D721Med (cell line): ENCODE measurements at places on chromosomes 4 and X.
A peak's percentile ranks its signal among the peaks of the same experiment; 100 is the strongest.

DNA sequence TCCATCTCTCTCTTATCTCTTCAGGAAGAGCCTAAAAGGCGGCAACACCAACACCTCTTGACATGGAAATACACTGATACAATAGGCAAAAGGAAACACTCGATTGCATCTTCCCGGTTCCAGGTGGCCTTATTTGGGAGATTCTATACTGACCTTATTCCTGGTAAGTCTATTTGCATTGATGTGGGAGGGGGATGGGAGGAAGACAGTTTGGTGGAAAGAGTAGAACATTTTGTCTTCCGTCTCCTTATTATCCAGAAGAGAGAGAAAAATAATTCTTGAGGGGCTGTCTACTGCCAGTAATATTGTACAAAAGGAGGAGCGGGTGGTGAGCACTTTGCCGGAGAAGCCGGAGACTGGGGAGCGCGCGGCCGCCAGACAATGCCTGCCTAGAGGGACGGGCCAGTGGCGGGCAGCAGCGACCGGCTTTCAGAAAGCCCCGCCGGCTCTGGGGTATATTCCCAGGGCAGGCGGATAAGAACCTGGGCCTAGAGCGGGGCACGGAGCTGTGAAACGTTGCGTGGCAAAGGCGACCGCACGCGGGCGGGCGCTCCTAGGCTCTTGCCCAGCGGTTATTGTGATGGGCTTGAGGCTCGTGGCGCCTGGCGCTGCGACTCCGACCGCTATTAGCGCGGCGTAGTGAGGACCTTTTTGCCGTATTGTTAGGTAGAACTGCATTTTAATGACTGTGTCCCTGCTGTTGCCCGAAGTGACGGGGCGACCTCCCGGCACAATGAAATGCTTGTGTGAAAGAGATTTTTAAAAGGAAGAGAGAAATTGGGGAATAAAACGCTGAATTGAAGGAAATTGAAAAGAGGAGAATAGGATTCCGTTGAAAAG lies 518 bp downstream of the PRDM8 start:
- DNase-seq: no peak

DNA sequence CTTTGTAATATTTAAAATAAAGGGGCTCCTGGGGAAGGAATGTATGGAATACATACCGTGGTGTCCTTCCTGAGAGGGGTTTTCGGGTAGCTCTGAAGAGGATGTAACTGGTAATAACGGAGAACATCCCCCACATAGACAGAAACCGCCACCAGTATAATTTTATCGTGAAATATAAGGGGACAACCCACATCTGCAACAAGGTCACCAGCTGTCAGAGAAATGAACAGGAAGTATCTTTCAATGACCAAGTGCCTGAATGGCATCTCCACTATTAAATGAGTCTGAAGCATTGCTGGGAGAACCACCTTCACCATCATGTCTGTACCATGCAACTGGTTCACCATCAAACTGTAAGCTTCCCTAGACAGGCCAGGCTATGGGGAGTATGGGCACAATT lies 31.7 kb downstream of the RNF175 start:
- DNase-seq: no peak

DNA sequence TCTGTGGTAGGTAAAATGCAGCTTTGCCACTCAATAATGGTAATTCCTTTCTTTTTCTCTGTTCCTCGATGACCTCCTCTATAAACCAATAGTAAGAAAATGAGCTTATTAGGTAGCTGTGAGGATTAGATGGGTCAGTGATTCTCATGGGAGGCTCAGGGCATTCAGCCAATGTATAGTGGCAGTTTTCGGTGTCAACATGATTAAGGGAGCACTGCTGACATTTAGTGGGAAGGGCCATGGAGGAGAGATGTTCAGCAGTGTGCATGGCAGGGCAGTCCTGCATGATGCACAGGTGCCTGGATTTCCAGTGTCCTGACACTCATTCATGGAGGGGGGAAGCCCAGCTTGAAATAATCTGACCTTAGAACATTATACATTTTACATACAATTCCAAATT lies 232.8 kb downstream of the PDGFC start:
- DNase-seq: no peak

DNA sequence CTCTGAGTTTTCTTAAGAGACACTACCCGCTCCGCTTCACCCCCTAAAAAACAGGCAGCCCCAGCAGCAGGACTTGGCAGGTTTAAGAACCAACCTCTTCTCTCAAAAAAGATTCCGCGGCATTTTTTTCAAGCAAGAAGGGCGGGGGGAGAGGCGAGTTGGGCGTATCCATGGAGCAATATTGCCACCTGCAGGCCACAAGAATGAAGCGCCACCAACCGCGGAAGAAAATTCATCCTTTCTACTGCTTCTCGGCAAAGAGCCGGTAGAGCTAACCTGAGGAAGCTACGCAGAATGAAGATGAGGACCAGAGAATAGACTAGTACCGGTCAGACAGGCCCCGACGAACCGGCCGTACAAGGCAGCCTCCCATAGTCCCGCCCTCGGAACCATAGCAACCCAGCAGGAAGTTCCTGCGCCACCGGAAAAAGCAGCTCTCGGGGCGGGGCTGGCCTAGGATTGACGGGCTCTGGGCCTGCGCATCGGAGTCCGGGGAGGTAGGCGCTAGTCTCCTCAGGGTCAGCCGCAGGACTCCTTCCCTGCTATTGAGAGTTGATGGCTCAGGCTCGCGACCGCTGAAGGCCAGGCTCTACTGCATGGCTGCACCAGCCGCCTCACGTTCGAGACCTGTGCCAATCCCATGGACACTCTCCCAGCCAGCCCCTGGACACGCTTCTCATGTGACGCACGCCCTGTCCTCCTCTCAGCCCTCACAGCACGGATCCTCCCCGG lies 76.9 kb downstream of the MAGED4 start:
- DNase-seq: peak; percentile 23

- DNase-seq: no peak
Observed at GRCh38 chr4:122341886-122342285, 36.9 kb upstream of the ADAD1 start.

- DNase-seq: no peak
Observed at GRCh38 chr4:185573651-185574199, 38.4 kb upstream of the PDLIM3 start.

- DNase-seq: no peak
Observed at GRCh38 chrX:123990602-123991001, 29.1 kb downstream of the STAG2 start.

- no peak for DNase-seq
Observed at GRCh38 chr4:15004739-15005301, 2.5 kb downstream of the CPEB2 start.

GRCh38 chrX:84909151-84909550 lies 94.5 kb upstream of the APOOL start:
- no peak for DNase-seq

GRCh38 chrX:150465881-150466775 lies 102.3 kb upstream of the MTM1 start:
- no peak for DNase-seq

DNA sequence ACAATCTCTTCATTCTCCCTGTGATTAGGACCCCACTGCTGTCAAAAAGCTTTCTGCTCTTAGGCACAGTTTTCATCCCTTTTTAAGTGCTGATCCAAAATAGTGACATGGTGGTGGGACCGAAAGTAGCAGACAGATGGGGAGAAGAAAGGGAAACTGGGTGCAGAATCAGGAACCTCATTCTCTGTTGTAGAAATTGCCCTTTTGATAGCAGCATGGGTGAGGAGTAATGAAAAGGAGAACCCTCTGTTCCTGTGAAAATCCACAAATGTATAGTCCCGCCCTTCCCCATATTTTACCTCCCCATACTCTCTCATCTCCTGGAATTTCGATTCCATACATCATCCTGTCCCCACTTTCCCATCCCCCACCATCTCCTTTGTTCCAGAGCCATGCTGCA lies 126.5 kb downstream of the STIM2 start:
- DNase-seq: no peak

- DNase-seq: no peak
Observed at GRCh38 chrX:23811108-23811651, 28.2 kb downstream of the SAT1 start.
